Fibroblast of skin of back (primary cell): ENCODE measurements at places on chromosomes 2 and 18.
A peak's percentile ranks its signal among the peaks of the same experiment; 100 is the strongest.

GRCh38 chr18:24270937-24271380 lies 126.7 kb downstream of the OSBPL1A start:
- DNase-seq, result peak; percentile 68

DNA sequence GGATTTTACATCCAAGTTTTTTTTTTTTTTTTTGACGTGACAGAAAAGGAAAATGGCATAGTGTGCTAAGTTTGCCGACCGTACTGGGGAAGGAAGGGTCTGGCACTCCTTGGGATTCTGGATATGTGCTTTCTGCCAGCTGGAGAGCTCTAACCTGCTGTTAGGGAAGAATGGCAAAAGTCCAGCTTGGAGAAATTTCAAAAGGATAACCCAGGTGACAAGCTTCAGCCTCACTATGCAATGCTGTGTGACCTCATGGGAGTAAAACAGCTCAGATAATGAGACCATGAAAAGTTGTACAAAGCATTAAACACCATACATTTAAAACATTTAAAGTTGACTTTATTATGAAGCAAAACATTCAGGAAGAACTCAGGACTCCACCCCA lies 10.3 kb upstream of the GPR45 start:
- no peak for DNase-seq

DNA sequence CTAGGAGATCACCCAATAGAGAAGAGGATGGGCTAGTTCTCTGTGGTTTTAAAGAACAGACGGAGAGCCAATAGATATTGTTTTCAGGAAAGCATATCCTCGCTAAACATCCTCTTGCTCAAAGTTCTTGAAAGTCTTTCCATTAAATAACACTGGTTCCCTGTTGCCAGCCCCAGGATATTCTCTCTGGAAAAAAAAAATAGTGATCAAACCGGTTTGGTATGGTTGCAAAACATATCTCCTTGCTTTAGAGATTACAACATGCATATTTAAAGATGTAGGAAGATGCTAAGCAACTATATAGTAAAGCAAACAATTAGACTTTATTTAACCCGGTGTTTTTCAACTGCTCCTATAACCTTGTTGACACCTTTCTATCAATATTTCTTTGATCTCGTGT lies 211.4 kb downstream of the CMPK2 start:
- DNase-seq, result no peak

DNA sequence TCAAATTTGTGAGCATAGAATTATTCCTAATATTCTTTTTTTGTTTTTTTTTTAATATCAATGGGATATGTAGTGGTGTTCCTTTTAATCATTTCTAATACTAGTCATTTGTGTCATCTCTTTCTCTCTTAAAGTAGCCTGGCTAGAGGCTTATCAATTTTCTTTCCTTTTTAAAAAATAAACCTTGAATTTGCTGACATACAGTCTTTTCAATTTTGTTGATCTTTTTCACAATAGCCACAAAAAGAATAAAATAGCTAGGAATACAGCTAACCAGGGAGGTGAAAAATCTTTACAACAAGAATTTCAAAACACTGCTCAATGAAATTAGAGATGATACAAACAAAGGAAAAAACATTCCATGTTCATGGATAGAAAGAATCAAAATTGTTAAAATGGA lies 192.6 kb downstream of the ARL6IP6 start:
- no peak for DNase-seq

- DNase-seq, result no peak
Observed at GRCh38 chr2:72886505-72887031, 640 bp upstream of the SPR start.

DNA sequence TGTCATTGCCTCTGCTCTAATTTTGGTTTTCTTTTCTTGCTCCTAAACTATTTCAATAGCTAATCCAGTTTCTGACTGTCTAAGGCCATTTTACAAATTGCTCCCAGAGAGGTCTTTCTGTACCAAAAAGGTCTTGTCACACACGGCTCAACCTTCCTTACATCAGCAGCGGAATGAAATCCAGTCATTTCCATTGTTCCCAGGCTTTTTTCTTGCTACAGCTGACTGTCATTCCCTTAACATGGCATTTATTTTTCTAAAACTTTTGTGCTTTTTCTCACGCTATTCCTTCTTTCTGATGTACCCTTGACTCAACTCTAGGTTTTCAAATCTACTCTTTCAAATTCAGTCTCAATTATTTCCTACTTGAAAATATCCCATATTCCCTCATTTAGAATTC lies 24.3 kb downstream of the FAM171B start:
- no peak for DNase-seq

- DNase-seq, result no peak
Observed at GRCh38 chr2:110748489-110748867, 16.1 kb downstream of the ACOXL start.

- DNase-seq, result no peak
Observed at GRCh38 chr2:173966274-173967098, 1.3 kb upstream of the SP3 start.

DNA sequence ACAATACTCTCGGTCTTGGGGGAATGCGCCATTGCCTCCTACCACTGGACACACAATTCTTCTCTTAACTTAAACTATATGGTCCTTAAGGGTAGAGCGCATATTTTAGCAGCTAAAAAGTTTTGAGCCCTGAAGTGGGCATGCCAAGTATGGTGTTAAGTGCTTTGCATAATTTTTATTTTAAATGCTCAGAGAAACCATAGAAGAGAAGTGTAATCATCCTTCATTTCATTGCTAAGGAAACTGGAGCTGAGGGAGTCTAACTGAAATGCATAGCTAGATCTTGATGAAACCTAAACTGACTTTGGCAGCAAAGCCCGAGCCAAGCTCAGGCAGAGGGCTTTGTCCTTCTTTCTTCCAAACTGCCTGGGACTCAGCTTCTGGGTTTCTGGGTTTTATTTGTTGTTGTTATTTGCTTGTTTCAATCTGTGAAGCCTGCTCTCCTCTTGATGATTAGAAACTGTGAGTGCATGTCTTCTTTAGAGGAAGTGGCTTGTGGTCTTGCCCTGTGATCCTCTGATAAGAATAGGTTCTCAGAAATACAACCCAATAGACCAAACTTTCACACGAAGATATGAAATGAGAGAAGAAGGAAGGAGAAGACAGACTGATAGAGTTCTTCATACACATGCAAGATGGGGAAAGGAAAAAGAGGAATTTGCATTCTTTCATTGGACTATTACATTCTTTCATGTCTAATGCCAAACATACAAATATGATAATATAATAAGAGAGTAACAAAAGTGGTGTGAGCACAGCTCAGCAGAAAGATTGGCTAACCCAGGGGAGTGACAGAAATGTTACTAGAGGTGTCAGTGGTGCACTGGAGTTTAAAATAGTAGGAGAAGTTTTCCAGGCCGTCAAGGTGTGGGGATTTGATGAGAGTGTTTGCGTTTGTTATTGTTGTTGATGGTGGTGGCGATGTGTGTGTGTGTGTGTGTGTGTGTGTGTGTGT lies 7.5 kb upstream of the RNF144A start:
- DNase-seq, result no peak

DNA sequence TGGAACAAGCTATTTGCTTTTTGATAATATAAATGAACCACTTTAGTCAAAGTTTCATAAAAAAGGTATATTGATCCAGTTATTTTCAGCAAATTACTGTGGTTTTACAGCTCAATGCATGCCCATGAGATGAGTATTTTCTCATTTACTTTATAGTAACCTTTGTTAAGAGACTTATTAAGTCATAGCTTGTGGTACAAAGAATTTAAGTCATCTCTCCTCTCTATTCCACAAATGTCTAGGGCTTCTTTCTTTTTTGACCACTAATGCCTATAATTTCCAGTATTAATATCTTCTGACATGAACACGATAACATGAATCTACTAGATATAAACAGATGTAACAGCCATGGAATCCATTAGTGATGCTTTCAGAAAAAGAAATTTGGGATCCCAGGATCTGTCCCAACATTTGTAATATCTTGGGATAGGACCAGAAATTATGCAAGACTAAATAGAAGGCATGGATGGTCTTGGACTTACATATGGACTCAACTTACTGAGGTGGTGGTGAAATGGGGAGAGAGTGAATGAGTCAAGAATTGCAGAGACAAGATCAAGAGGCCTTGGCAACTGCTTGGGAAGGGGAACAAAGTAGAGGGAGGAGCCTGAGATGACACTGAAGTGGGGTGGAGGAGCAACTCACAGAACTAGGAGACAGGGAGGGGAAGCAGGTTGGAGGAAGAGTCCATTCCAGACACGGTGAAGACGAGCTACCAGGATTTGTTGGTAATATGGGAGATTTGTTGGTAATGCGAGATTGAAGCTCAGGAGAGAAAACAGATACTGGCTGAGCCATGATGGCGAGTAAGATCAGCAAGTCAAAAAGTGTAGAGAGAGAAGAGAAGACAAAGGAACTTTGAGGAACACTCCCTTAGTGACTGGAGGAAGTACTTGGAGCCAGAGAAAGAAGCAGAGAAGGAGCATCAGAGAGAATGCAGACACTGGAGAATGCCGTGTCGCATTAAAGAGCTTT lies 42.4 kb upstream of the KDM3A start:
- no peak for DNase-seq

DNA sequence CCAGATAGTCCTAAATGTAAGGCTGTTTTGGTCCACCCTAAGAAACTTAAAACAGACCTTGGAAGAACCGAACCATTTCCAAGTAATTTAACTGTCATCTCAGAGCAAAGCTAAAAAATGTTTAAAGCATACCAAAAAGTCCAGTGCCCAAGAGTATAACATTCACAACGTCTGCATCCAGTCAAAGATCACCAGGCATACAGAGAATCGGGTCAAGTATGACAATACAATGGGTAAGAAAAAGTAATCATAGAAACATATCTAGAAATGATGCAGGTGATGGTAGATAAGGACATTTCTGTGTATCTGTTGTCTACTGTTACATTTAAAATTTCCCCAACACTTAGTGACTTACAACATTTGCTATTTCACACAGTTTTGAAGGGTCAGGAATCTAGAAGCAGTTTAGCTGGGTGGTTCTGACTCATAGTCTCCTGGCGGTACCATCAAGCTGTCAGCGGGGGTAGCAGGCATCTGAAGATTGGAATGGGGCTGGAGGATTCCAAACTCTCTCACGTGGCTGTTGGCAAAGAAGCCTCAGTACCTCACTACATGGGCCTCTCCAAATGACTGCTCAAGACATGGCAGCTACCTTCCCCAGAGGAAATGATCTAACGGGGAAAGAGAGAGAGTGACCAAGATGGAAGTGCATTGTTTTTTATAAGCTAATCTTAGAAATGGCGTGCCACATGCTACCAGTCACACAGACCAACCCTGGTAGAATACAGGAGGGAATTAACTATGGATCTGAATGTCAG lies 36.6 kb upstream of the DYNC2LI1 start:
- peak; percentile 91 for DNase-seq

GRCh38 chr2:39623917-39624316 lies 41.8 kb upstream of the TMEM178A start:
- DNase-seq, result no peak

DNA sequence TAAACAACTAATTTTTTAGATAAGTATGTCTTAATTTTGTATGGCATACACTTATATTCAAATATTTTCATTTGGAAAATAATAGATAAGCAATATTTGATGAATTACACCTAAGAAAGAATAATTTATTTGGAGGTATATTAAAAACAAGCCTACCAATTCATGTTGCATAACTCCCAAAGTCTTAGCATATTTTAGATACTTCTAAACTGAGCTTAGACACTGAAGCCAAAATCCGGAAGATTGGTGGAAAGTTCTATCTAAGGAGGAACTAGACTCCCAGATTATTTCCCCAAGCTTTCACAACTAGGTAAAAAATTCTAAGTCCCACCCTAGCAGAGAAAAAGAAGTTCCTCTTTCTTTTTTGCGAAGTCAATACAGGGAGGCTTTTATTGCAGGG lies 221.0 kb upstream of the MMADHC start:
- DNase-seq, result no peak
